ENCODE measurements at places on chromosomes 7 and 10. TPM values are rescaled to one million over a fixed set of nuclear protein-coding genes. Genes with fewer than 3 reads are reported as not detected.

CTNNA3 gene
- not detected for total RNA-seq

GRCh38 chr10:7475046-7475911 is 64.4 kb upstream of the SFMBT2 start:
- DNase-seq = no peak

- no peak for DNase-seq
Observed at GRCh38 chr10:102564209-102564834, 60.5 kb downstream of the SUFU start.

DNA sequence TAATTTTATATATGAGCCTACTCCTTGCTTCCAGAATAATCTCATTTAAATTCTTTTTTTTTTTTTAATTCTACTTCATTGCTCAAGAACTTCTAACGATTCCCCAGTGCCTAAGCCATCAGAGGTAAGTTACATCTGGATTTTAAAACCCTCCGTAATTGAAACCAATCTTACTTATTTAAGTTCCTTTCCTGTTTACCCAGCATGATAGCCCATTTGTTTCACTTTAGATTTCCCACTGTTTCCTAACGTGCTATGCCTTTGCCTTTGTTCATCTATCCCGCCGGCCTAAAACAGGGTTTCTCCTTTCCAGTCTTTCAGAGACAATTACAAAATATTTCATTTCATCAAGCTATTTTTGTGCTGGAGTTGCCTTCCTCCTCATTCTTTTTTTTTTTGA is 75.8 kb upstream of the ETV1 start:
- DNase-seq = no peak

PNLIPRP1 gene
- not detected for total RNA-seq

GRCh38 chr10:11272915-11273389 is 255.3 kb downstream of the CELF2 start:
- DNase-seq = no peak

C7orf57 gene
- 0.62 TPM for total RNA-seq

- DNase-seq = no peak
Observed at GRCh38 chr10:125816548-125816947, 6.5 kb downstream of the UROS start.

DNA sequence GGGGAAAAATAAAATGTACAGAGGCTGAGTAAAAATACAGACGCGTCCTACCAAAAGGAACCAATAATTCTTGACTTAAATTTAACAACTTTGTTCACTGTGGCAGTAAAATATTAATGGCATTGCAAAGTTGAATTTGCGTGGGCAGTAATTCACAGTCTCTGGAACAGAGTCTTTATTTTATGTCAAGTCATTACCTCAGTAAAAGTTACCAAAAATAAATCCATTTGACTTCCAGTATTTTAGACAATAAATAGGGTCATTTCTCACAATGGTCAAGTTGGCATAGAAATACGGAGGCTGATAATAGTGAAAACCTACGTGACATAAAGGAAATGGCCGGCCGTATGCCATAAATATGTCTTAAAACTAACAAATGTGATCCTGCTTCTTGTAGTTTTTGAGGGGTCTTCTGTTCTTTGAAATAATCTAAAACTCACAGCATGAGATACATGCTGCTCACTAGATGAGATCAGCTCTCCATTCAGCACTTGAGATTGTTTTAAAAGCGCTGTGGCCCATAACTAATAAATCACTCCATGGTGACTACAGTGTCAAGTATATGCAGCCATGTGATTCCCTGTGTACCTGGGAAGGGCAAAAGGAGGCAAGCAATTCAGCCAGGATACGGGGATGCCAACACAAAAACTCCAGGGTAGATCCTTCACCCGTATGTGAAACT is 75.3 kb downstream of the DOCK4 start:
- no peak for DNase-seq

- peak; percentile 86 for DNase-seq
Observed at GRCh38 chr10:95266674-95267095, 24.1 kb downstream of the PDLIM1 start.

DNA sequence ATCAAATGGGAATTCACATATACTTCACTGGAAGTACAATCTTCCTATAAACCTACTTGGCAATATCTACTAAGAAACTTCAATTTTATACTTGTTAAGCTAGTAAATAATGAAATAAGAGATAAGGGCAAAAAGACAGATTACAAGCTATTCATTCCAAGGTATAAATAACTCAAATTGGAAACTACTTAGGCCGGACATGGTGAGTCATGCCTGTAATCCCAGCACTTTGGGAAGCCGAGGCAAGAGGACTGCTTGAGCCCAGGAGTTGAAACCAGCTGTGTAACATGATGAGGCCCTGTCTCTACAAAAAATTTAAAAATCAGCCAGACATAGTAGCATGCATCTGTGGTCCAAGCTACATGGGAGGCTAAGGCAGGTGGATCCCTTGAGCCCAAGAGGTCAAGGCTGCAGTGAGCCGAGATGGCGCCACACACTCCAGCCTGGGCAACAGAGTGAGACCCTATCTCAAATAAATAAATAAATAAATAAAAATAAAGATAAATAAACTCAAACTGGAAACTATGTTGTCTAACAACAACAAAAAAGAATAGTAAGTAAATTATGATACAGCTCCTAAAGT is 37.6 kb downstream of the ARHGAP21 start:
- DNase-seq = peak; percentile 30

SH2D4B gene
- total RNA-seq = 0.07 TPM

DNA sequence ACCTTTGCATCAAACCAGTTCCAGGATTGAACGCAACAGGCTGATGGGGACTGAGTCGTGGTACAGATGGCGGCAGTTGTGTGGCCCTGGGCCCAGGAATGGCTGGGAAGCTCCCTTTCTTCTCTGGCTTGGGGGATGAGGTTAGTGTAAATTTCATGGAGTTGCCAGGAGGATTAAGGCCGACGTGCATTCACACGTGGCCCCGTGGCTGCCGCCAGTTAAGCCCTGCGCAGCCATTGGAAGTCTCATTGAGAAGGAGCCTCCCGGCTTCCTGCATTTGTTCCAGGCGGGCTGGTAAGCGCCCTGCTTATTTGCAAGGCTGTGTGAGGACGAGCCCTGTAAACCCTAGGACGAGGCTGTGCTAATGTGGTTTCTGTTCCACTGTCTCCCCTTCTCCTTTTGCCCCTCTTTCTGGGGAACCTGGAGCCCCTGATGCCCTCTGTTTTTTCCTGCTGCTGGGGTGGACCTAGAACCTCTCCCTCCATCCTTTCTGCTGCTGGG is 174.7 kb upstream of the TNRC18 start:
- no peak for DNase-seq

GRCh38 chr10:102815790-102816549 is 21.2 kb downstream of the CYP17A1 start:
- peak; percentile 82 for DNase-seq

GRCh38 chr10:128070721-128071416 is 55.4 kb downstream of the MKI67 start:
- no peak for DNase-seq

ZNF438 gene
- total RNA-seq = 5.1 TPM

GRCh38 chr10:21060626-21061025 is 163.5 kb upstream of the NEBL start:
- no peak for DNase-seq

DNA sequence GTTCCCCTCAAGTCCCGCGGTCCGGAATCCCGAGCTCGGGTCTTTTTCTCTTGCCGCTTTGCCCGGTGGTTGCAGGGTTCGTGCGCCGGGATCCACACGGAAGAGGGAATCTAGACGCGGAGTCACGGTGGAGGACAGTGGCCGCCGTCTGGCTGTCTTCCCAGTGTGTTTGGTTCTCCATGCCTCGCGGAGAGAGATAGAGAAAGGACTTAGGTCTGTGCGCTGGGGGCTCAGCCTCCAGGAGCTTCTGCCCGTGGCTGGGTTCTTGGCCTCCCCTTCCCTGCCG is 1.6 kb downstream of the FFAR4 start:
- DNase-seq = no peak

DNA sequence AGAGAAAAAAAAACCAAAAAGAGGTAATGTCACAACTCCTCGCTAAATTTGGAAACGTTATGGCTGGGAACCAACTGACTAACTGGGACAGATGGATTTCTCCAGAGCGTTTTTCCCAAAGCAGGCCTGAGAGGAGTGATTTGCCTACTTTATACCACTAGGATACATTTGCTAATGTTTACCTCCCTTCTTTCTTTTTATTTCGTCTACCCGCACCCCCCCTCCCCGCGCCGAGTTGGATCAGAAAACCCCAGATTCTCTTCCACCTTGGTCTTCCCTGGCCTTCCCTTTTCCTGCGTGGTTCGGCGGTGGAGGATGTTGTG is 7.2 kb downstream of the CPA2 start:
- DNase-seq = no peak

DNA sequence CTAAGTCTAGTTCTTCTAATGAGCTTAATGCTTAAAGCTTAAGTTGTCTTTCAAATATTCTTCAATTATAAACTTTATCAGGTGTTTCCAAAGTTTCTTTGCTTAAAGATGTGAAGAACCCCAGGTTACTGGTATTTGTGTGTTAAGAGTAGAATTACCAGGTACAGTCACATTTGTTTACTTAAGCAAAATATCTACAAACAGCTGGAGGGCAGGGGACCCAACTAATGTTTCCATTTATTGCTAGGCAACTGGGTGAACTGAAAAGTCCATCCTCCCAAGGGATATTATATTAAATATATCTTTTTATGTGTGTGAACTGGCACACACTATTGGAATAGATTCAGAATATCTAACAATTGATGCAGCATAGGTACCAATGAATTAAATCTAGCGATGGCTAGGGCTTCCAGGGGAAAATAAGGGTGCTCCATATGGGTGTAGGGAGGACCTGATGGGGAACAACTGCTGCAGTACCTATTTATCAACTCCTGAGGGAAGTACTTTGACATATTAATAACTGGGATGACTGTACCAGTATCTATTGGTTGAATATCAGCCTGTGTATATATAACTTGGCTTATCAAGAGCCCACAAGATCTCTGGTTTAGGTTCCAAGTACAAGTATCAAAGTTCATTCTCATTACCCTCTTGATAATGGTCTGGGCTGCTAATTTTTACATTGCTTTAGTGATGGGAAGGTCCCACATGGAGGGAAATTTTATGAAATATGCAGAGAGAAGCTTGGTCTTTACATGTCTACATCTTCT is 10.3 kb upstream of the AGR3 start:
- no peak for DNase-seq

TMEM184A gene
- total RNA-seq = 3.6 TPM

DNA sequence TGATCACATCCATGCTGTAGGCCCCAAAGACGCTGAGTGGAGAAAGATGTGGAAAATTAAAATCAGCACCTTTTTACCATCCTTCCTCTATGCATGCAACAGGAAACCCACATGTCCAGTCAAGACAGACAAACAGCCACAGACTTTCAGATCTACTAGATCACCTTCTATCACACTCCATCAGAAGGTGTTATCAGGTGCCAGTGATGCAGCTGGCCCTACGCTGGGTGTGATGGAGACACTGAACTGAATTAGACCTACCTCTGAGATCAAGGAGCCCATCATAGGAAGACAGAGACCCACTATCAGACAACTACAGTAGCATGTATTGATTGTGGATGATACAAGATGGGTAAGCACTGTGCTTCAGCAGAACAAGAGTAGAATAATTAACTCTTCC is 15.5 kb downstream of the CYP3A4 start:
- DNase-seq = no peak

DNA sequence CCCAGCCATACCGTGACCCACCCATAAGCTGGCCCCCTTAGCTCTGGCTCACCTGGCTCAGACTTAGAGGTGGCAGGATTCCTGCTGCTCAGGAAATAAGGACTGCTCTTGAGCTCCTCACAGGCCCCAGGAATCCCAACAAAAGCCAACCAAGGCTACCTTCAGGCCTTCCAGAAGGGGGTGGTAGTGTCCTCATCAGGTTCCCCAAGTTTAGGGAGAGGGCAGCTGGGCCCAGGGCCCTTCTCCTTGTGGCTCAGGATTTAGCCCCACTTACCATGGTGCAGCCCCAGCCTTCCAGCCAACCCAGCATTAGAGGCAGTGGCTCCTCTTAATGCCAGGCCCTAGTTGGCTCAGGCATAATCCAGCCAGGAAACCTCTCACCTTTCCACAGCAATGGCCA is 23.5 kb downstream of the NPFFR1 start:
- no peak for DNase-seq

GRCh38 chr7:25303281-25304181 is 75.2 kb upstream of the NPVF start:
- DNase-seq = no peak

DNA sequence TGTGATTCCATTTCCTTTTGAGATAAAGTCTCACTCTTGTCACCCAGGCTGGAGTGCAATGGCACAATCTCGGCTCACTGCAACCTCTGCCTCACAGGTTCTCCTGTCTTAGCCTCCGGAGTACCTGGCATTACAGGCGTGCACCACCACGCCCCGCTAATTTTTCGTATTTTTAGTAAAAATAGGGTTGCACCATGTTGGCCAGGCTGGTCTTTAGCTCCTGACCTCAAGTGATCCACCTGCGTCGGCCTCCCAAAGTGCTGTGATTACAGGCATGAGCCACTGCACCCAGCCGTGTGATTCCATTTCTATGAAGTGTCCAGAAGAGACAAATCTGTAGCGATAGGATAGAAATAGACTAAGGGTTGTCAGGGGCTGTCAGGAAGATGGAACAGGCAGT is 60.4 kb downstream of the CLIP2 start:
- DNase-seq = no peak

GRCh38 chr7:155983176-155983815 is 171.0 kb upstream of the SHH start:
- no peak for DNase-seq

DNAJC30 gene
- 1.4 TPM for total RNA-seq

GALNT17 gene
- total RNA-seq = not detected

DNA sequence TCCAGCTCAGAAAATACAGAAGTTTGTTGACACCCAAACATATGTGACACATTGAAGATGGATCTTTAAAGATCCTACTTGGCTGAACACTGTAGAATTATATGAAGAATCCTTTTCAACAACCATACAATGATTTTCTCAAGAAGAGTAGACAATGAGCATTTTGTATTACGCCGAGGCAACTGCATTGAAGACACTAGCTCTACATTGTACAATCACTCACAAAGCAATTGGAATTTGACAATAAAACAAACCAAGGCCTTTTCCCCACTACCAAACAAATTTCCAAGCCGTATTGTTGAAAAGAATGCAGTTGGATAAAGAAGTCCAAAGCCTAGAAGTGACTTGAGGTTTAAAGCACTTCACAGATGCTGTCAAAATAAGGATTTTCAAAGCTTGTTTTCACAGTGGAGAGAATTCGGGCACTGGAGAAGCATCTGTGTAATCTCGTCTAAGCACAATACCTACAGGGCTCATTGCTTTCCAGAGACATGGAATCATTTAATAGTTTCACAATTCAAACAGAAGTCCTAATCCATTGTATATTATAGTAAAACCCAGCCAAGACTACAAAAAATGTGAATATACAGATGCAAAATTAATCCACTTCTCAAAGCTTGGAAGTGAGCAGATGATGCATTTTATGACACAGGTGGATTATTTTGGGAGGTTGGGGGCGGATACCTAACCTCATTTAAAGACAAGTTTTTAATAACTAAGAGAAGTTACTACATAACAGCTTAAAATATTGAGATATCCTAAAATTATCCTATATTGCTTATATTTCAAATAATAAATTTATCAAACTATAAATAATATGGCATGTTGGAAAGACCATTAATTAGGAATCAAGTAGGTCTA is 78.6 kb downstream of the SORCS1 start:
- no peak for DNase-seq

All from A172 (cell line).